B cell (primary cell): ENCODE measurements at places on chromosomes 11 and 22. TPM values are rescaled to one million over a fixed set of nuclear protein-coding genes. Genes with fewer than 3 reads are reported as not detected.

- no peak overlapping the region for H3K4me3 ChIP-seq
- no peak for DNase-seq
- H3K27ac ChIP-seq: no peak overlapping the region
- no peaks in the 10 kb centered on the region for H3K36me3 ChIP-seq
- H3K27me3 ChIP-seq: no peaks in the 10 kb centered on the region
- H3K4me1 ChIP-seq: no peaks in the 10 kb centered on the region
Measured at GRCh38 chr11:76768909-76769560, 14.1 kb upstream of the TSKU start.

GRCh38 chr22:39363751-39364515 lies 14.1 kb downstream of the SYNGR1 start:
- H3K4me1 ChIP-seq: peaks cover 16% of the 10 kb centered on the region
- no peaks in the 10 kb centered on the region for H3K27me3 ChIP-seq
- no peaks in the 10 kb centered on the region for H3K36me3 ChIP-seq
- no peak overlapping the region for H3K4me3 ChIP-seq

DNA sequence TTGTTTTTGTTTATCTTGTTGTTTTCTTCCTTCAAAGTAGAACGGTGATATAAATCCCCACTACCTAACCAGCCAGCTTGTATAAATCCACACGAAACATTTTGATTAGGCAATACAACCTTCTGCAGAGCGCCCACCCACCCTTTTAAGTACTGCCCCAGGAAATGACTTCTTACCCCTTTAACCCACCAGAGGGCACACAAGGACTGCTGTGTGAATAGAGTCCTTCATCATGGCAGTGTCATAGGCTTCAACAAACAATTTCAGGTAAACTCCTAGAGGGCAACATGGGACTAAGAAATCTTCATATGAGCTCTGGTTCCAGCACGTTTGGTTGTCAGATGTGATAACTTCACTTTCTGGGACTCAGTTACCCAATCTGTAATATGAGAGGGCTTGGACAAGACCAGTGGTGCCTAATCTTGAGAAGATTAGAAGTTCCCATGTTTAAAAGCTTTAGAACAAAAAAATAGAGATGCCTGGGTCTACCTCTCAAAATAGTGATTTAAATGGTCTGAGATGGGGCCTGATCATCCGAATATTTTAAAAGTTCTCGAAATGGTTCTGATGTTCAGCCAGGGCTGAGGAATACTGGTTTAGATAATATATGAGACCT lies 56.1 kb downstream of the PIWIL4 start:
- H3K27ac ChIP-seq: no peak overlapping the region
- no peaks in the 10 kb centered on the region for H3K27me3 ChIP-seq
- peak; percentile 49 for DNase-seq
- H3K4me3 ChIP-seq: no peak overlapping the region
- no peaks in the 10 kb centered on the region for H3K4me1 ChIP-seq

DNA sequence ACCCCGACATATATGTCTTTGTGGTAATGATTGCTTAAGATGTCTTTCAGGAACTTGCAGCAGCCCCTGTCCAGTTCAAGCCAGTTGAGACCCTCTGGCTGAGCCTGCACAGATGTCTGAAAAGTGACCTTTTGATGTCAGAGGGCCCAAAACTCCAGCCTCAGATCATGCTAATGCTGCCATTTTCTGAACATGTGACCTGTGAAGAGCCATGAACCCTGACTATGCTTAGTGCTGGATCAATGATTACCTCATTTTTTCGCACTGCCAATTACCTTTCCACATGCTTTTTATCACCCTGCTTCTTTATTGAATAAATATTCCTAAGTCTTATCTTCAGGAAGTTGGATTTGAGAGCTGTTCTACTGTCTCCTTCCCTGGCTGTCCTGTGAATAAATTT lies 6.9 kb upstream of the CYP2R1 start:
- no peak for DNase-seq
- no peak overlapping the region for H3K4me3 ChIP-seq
- no peaks in the 10 kb centered on the region for H3K4me1 ChIP-seq
- H3K27ac ChIP-seq: no peak overlapping the region
- H3K36me3 ChIP-seq: no peaks in the 10 kb centered on the region
- no peaks in the 10 kb centered on the region for H3K27me3 ChIP-seq

GRCh38 chr11:13908535-13908934 lies 54.0 kb upstream of the SPON1 start:
- no peaks in the 10 kb centered on the region for H3K27me3 ChIP-seq
- H3K4me1 ChIP-seq: no peaks in the 10 kb centered on the region
- no peak overlapping the region for H3K27ac ChIP-seq
- no peaks in the 10 kb centered on the region for H3K36me3 ChIP-seq

DNA sequence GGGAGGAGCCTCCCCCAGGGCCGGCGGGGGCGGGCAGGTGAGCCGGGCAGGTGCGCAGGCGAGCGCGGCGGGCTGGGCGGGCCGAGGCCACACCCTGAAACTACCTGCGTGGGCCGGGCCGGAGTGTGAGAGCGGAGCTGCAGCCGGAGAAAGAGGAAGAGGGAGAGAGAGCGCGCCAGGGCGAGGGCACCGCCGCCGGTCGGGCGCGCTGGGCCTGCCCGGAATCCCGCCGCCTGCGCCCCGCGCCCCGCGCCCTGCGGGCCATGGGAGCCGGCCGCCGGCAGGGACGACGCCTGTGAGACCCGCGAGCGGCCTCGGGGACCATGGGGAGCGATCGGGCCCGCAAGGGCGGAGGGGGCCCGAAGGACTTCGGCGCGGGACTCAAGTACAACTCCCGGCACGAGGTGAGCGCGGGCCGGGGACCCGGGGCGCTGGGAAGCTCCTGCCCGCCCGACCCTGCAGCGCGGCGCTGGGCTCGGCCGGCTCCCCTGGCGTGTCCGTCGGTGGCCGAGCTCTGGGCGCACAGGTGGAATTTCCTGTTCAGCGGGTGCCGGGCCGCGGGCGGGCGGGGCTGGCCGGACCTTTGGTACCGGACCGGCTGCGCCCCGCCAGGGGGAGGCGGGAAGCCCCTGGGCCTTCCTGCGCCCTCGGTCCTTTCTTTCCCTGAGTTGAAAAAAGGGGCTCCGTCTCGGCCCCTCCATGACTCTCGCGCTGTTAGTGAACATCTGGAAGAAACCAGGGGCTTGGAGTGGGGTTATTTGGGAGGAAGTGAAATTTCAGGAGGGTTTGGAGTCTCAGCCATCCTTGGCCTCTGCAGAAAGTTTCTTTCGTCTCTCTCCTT lies at the start of gene ST14:
Gene ST14, plus strand, starts transcription at position 126 of the 841 bp plus-strand sequence. Its CDS starts 198 bp downstream, at position 324.
- DNase-seq: peak; percentile 75
- no peak within 1 kb of the TSS for H3K27ac ChIP-seq
- peaks cover 2% of the 10 kb centered on the region for H3K36me3 ChIP-seq
- peaks cover 33% of the 10 kb centered on the region for H3K4me1 ChIP-seq
- H3K4me3 ChIP-seq: peak within 1 kb of the TSS; percentile 54

DNA sequence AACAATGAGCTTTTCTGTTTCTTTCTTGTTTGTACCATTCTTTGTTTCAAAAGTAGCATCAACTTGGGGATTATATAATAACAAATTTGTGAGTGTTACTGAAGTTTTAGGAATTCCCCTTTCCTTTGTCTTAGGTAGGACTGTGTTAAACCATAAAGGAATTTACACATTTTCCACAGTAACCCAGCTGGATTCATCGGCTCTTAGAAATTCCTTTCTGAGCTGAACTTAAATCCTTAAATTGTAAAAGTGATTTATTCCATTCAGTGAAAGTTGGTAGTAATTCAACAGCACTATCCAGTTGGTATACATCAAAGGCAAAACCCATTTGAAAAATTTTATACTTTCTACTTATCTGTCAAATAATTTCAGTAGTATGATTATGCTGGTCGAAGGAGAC lies 11.8 kb downstream of the EMSY start:
- no peak overlapping the region for H3K27ac ChIP-seq
- no peak overlapping the region for H3K4me3 ChIP-seq
- peaks cover 51% of the 10 kb centered on the region for H3K36me3 ChIP-seq

The MLC1 gene
- 0.27 and 0.34 TPM in 2 replicates for polyA plus RNA-seq

DNA sequence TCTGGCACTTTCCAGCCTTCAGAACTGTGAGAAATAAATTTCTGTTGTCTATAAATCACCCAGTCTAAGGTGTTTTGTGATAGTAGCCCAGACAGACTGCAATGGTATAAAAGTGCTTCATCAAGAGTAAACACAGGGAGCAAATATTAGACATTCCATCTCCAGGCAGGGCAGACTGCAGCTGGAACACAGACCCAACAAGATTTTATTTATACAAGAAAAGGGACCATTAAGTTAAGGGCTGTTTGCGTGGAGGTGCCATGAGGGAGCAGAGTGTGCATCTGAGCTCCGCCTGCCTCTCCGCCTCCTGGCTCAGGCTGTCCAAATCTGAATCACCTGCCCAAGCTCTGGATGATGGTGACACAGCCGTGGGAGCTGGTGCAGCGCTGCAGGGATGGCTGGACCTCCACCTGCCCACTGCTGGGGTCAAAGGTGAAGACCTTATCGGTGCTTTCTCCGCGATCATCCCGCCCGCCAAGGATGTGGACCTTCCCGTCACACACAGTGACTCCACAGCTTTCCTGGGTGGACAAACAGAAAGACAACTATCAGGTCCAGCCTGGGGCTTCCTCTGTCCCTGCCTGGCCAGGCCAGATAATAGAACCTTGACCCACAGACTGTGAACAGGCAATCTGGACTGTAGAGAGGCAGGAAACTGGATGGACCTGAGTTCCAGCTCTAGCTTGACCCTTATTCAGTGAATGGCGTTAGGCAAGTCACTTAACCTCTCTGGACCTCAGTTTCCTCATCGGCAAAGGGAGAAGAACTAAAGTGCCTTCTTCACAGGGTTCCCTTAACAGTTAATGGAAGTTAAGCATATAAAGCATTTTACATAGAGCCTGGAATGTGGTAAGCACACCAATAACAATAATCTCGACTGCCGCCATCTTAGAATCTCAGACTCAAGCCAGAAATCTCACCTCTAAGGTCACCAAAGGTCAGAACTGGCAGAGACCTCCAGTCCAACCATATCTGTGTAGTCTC lies 10.5 kb downstream of the KLHL35 start:
- H3K36me3 ChIP-seq: no peaks in the 10 kb centered on the region
- no peak overlapping the region for H3K27ac ChIP-seq
- no peaks in the 10 kb centered on the region for H3K27me3 ChIP-seq
- H3K4me1 ChIP-seq: no peaks in the 10 kb centered on the region
- DNase-seq: no peak
- no peak overlapping the region for H3K4me3 ChIP-seq

The C11orf98 gene
- 41.5 and 46.3 TPM in 2 replicates for polyA plus RNA-seq

GRCh38 chr11:94141511-94142307 lies 13.1 kb downstream of the PANX1 start:
- H3K27me3 ChIP-seq: no peaks in the 10 kb centered on the region
- H3K27ac ChIP-seq: no peak overlapping the region
- H3K4me1 ChIP-seq: peaks cover 9% of the 10 kb centered on the region
- DNase-seq: no peak
- H3K4me3 ChIP-seq: no peak overlapping the region

GRCh38 chr22:50302564-50302963 lies 4.9 kb downstream of the PLXNB2 start:
- H3K27me3 ChIP-seq: peaks cover 28% of the 10 kb centered on the region
- peaks cover 81% of the 10 kb centered on the region for H3K4me1 ChIP-seq
- no peak overlapping the region for H3K4me3 ChIP-seq

DNA sequence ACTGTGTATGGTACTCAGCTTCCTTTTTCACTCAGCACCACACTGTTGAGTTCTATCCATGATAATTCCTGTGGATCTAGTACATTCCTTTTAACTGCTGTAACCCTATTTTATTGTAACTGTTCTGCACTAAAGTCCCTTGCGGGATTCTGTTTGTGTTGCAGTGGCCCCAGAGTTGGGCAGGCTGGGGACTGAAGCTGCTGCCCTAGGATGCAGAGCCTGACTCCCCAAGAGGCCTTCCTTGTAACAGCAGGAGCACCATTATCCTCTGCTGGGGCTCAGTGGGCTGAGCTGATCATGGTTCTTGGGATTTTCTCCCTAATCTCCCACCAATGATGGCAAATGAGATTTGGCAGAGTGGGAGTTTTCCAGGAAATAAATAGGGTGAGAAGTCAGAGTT lies 77.7 kb downstream of the CABIN1 start:
- DNase-seq: no peak
- no peak overlapping the region for H3K27ac ChIP-seq
- H3K4me3 ChIP-seq: no peak overlapping the region
- H3K4me1 ChIP-seq: no peaks in the 10 kb centered on the region
- no peaks in the 10 kb centered on the region for H3K27me3 ChIP-seq
- peaks cover 82% of the 10 kb centered on the region for H3K36me3 ChIP-seq

DNA sequence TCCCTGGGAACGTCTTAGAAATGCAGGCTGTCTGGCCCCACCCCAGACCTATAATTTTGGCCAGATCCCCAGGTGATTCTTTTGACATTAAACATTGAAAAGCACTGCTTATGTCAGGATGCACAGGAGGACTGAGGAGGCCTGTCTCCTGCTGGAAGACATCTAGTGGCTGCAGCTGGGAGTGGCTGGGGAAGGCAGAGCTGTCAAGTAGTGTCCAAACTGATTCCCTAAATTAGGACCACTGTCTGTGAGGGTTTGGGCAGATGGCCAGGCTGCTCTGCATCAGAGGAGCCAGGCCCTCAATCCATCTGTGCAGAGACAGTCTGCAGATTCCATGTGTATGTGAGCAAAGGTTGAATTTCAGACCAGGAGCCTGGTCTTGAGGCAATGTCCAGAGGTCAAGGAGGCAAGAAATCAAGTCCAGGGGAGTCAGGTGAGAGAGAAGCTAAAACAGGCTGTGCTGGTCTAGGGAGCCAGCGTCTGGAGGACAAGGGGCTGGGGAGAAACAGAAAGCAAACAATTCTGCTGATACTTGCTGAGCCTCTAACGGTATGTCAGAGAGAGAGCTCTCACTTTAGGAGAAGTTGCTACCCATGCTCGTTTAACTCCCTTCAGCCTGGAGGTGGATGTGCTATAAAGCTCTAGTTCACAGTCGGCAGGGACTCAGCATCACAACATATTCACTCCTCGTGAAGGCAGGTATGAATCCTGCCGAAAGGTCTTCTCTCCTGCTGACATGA lies 15.3 kb upstream of the SYTL2 start:
- H3K36me3 ChIP-seq: no peaks in the 10 kb centered on the region
- no peaks in the 10 kb centered on the region for H3K27me3 ChIP-seq
- H3K27ac ChIP-seq: no peak overlapping the region
- no peaks in the 10 kb centered on the region for H3K4me1 ChIP-seq
- H3K4me3 ChIP-seq: no peak overlapping the region

GRCh38 chr11:117839936-117840813 lies 15.6 kb upstream of the FXYD2 start:
- no peak overlapping the region for H3K4me3 ChIP-seq
- H3K27ac ChIP-seq: no peak overlapping the region
- peaks cover 2% of the 10 kb centered on the region for H3K27me3 ChIP-seq
- no peaks in the 10 kb centered on the region for H3K36me3 ChIP-seq

DNA sequence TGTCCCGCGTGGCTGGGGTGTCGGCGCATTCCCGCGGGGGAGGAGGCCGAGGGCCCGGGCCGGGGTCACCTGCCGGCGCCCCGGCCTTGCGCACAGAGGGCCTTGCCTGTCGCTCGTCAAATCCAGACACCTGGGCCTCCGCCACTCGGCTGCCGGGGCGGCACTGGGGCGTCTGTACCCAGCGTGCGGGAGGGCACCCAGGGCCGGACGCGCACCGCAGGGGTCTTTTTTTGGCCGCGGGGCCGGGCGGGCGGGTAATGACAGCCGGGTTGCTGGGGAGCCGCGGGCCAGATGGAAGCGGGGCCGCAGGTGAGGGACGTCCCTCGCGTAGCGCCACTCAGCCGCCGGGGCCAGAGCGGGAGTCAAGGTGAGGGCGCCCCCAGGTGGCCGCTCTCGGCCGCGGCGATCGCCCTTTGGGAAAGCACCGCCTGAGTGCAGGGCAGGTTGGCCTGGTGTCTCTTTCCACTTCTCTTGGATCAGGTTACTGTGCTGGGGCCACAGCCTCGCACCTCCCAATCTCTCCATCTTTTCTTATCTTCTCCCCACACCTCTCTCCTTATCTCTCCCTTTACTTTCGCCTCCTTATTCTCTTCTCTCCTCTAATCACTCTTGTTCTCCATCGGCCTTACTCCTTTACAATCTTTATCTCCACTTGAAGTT lies 3.5 kb downstream of the PHLDB1 start:
- peaks cover 26% of the 10 kb centered on the region for H3K4me1 ChIP-seq
- H3K4me3 ChIP-seq: no peak overlapping the region
- H3K36me3 ChIP-seq: no peaks in the 10 kb centered on the region
- DNase-seq: peak; percentile 89
